ENCODE measurements at places on chromosomes 2 and 18. TPM values are rescaled to one million over a fixed set of nuclear protein-coding genes. Genes with fewer than 3 reads are reported as not detected.

GRCh38 chr18:80143881-80144280 is 34.8 kb downstream of the ADNP2 start:
- no peak for DNase-seq

DNA sequence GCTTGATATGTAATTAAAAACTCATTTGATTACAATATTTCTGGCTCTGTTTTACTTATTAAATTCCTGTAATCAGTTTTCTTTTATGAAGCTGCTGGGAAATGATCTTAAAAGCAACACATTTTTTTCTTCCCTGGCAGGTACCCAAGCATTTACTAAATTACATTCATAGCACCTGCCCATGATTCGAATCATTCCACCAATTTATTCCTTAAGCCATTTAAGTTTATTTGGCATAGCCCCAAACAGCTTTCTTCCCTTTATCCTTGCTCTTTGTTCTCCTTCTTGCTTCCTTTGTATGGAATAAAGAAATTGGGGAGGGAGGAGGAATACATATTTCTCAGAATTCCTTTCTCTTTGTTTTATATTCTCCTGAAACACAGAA is 241.3 kb downstream of the AGPS start:
- no peak for DNase-seq

GRCh38 chr2:240786355-240786841 is 33.6 kb downstream of the KIF1A start:
- no peak for DNase-seq

- no peak for DNase-seq
Measured at GRCh38 chr2:96100893-96101304, 15.5 kb downstream of the ADRA2B start.

- no peak for DNase-seq
Measured at GRCh38 chr2:201500534-201500933, 49.0 kb downstream of the STRADB start.

DNA sequence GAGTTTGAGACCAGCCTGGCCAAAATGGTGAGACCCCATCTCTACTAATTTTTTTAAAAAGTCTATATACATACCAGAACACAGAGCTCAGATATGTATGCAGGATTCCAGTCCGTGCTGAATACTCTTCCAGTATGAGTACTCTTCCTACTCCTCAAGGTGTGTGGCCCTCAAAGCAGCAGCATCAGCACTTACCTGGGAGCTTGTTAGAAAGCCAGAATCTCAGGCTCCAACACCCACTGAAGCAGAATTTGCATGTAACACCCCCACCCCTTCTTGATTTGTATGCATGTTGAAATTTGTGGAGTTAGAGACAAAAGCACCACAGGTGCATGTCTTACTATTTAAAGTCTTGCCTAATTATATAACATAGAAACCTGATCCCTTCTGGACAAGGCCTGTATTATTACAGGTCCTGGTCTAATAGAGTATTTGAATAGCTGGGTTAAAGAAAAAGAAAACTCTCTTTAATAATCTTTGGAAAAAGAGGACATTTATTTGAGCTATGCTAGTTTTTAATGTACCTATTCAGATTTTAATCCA is 50.3 kb upstream of the NFE2L2 start:
- DNase-seq: no peak

GRCh38 chr2:217438821-217439220 is 564.0 kb downstream of the TNS1 start:
- DNase-seq: no peak

Gene POLR1B
- 10.8 TPM for total RNA-seq

Gene HTR2B
- total RNA-seq: not detected

Gene C1QL2
- not detected for total RNA-seq

Gene TFCP2L1
- total RNA-seq: 126 TPM
